ENCODE measurements at places on chromosomes 7 and 10. TPM values are rescaled to one million over a fixed set of nuclear protein-coding genes. Genes with fewer than 3 reads are reported as not detected.

DNA sequence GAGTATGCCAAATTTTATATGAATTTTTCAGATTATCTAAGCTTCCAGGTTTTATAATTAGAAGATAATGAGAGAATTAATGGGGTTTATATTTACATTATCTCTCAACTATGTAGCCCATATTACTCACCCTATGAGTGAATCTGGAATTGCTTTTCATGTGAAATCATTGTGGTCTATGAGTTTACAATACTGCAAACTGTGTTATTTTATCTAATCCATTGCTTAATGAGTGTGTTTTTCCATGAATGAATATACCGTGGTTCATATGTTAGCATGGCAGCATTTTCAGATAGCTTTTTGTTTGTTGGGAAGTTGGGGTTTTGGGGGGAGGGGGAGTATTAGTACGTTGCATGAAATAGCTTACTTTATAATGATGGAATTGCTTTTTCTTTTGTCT lies 44.5 kb downstream of the FGFBP3 start:
- no peak for DNase-seq

DNA sequence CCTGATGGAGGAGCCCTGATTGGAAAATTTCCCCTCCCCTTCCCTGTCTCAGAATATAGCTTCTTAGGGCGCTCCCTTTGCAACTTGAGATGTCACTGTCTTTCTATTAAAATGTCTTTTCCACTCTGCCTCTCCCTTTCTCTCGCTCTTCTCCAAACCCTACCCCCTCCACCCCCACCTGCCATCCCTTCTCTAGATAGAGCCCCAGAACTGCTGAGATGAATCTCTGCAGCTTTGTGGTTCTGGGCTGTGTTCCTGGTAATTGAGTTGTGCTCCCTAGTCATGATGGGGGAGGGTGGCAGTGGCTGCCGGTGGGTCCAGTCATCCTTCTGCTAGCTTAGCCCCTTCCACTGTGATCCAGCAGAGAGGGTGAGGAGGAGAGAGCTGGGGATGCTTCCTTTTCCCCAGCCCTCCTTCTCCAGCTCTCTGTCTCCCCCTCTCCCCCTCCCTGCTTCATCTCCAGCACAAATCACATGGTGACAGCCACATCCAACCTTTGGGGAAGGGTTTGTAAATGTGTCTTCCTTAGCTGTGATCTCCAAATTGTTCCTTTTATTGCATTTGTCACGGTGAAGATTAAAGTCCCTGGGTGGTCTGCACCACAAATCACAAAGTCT lies 50.8 kb upstream of the BTRC start:
- DNase-seq, result no peak

GRCh38 chr10:6840201-6840691 lies 260.2 kb upstream of the PRKCQ start:
- DNase-seq, result no peak

- DNase-seq, result no peak
Observed at GRCh38 chr10:31207636-31208035, 111.4 kb upstream of the ZEB1 start.

- no peak for DNase-seq
Observed at GRCh38 chr10:29435809-29436501, 147.1 kb downstream of the LYZL1 start.

DNA sequence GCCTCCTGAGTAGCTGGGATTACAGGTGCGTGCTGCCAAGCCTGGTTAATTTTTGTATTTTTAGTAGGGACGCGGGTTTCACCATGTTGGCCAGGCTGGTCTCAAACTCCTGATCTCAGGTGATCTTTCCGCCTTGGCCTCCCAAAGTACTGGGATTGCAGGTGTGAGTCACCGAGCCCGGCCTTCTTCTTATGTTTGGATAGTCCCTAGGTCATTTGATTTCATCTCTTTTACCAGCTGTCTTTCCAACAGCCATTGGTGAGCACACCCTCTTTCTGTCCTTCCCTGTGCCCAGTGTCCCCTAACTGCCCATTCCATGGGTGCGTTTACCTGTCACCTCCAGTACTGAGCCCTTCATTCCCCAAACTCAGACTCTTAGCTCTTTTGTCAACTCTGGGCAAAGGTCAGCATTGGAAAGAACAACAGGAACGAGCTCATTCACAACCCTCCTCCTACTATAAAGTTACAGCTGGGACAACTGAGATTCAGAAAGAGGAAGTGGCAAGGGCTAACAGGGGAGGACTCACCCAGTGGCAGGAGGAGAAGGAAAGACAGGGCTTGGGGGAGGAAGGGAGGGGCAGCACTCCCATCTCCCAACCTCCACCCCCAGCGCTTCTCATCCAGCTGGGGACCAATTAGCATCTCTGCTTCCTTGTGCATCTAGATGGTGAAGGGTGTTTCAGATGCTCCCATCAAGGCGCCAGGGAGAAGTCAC lies 5.6 kb downstream of the SSC4D start:
- DNase-seq, result no peak

GRCh38 chr10:49397036-49397999 lies 1.4 kb upstream of the DRGX start:
- no peak for DNase-seq

DNA sequence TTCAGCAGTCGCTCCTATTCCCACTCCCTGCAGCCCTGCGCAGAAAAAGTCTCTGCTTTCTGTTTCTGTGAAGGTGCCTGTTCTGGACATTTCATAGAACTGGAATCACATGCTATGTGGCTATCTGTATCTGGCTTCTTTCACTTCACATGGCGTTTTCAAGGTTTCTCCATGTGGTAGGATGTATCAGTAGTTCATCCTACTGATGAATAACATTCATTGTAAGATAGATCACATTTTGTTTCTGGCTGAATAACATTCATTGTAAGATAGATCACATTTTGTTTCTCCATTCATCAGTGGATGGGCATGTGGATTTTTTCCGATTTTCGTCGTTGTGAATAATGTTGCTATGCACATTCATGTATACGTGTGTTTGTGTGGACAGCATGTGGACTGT lies 44.5 kb downstream of the HSPA12A start:
- no peak for DNase-seq

GRCh38 chr7:41449694-41450093 lies 253.2 kb downstream of the INHBA start:
- no peak for DNase-seq

DNA sequence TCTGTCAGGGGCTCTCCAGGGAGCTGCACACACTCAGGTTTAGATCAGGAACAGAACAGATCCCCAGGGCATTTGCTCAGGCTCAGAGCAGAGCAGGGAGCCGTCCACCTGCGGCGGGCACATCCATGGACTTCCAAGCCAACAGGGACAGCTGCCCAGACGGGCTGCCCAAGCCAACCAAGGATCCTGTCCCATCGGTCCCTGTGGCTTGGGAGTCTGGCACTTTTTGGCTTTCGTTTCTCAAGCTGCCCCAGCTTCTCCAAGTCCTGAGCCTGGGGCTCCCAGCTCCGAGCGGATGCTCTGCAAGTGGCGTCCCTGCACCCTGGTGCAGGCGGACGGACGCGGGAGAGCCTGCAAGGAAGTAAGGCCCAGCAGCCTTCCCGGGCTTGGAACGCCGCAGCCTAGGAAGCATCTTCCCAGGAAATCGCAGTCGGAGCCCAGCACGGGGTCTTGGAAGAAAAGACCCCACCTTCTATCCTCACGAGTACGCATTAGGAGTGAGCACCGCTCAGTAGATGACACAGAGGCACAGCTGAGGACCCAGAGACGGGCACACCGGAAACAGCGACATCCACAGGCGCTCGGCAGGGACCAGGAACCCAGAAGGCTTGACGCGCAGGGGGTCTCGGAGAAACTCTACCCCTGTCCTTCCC lies 6.0 kb downstream of the GPR146 start:
- DNase-seq, result no peak

Gene PRSS37
- total RNA-seq, result not detected

Gene TNS3
- total RNA-seq, result 2.3 TPM

Gene ACHE
- 0.21 TPM for total RNA-seq

All from T-helper 17 cell (primary cell).